ENCODE measurements at places on chromosomes 3 and 15.
A peak's percentile ranks its signal among the peaks of the same experiment; 100 is the strongest.

DNA sequence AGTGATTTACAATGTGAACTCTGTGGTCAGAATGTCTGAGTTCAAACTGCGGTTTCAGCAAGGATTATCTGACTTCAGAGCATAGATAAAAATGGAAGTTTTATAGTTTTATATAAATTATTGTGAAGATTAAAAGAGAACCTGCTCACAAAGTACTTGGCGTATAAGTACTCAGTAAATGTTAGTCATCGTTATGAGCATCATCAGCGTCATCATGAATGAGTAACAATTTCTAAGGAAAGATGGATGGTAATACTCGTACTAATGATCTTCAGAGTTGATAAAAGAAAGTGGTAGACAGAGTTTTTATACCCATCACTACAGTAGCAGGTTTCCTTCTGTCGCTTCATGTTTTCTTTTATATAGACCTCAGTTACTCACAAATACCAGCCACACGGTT, 341.8 kb downstream of the RAP2B start:
- no peak for DNase-seq

DNA sequence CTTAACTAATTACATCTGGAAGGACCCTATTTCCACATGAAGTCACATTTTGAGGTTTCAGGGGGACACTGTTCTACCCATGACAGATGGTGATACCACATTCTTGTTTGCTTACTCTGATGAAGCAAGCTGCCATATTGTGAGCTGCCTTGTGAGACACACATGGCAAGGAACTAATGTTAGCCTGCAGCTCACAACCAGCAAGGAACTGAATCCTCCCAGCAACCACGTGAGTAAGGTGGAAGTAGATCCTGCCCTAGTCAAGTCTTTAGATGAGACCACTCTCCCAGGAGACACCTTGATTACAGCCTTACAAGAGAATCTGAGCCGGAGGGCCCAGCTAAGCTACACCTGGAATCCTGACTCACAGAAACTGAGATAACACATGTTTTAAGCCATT, 160.1 kb downstream of the PDE8A start:
- no peak for DNase-seq

- peak; percentile 97 for DNase-seq
These were observed 9.1 kb upstream of the SEC11A start for GRCh38 chr15:84725001-84725491.

GRCh38 chr15:74130155-74130848, at the start of gene ISLR2:
ISLR2 (plus strand) TSS chr15:74130586; CDS start chr15:74132755, 2,169 bp downstream.
- DNase-seq, result no peak

- DNase-seq, result no peak
These were observed 16.4 kb upstream of the FGD5 start for GRCh38 chr3:14802381-14802731.

DNA sequence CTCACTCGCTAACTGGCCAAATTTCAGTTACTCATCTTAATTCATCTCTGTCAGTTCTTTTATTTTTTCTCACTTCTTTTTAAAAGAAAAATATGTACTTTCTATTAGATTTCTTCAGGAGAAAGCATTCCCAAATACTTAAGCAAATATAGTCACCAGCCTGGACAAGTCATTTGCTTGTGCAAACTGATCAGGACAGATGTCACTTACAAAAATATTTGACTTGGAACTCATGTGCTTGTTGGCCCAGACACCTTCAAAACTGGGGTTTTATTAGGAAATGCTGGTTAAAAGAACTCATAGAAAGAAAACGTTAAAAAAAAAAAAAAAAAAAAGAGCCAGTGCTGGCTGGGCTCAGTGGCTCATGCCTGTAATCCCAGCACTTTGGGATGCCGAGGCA, 31.3 kb upstream of the FOXP1 start:
- no peak for DNase-seq
